AG09319 (cell line): ENCODE measurements at places on chromosomes 11 and 22.

GRCh38 chr11:69297787-69298266 lies 3.9 kb downstream of the MYEOV start:
- DNase-seq, result no peak

GRCh38 chr11:122224867-122225266 lies 108.9 kb upstream of the BLID start:
- DNase-seq, result no peak

DNA sequence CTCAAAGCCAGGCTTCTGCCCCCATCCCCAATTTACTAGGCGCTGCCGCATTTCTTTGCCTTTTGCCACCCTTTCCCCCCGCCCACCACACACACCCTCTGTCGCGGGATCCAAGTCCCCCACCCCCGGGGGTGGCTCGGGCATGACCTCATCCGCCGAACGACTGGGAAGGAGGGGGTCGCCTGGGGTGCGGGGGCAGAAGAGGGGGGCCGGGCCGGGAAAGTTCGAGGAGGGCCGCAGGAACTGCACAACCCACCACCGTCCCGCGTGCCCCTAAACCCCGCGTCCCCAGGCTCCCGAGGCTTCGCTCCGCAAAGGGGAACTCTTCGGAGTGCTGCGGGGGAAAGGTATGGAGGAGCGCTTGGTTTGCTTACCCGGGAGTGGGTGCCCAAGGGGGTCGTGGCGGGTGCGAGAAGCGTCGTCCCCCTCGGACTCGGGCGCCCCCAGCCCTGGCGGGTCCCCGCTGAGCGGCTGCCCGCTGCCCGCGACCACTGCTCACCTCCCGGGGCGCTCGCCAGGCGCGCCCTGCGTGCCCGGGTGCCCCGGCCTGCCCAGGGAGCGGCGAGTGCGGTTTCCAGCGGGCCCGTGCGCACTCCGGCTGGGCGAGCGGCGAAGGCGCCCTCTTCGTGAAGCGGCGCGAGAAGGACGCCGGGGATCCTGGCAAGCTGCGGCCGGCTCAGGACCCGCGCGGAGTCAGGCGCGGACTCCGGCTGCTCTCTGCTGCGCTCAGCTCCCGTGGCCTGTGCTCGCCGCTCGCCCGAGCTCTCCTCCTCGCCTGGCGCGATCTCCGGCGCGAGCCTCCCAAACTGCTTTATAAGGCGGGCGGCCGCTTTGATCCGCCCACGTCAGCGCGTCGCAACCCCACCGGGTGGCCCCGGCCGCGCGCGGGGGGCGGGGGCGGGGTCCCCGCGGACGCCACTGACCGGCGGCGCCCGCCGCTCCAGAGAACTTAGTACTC lies 4.0 kb upstream of the WNT11 start:
- peak; percentile 35 for DNase-seq

DNA sequence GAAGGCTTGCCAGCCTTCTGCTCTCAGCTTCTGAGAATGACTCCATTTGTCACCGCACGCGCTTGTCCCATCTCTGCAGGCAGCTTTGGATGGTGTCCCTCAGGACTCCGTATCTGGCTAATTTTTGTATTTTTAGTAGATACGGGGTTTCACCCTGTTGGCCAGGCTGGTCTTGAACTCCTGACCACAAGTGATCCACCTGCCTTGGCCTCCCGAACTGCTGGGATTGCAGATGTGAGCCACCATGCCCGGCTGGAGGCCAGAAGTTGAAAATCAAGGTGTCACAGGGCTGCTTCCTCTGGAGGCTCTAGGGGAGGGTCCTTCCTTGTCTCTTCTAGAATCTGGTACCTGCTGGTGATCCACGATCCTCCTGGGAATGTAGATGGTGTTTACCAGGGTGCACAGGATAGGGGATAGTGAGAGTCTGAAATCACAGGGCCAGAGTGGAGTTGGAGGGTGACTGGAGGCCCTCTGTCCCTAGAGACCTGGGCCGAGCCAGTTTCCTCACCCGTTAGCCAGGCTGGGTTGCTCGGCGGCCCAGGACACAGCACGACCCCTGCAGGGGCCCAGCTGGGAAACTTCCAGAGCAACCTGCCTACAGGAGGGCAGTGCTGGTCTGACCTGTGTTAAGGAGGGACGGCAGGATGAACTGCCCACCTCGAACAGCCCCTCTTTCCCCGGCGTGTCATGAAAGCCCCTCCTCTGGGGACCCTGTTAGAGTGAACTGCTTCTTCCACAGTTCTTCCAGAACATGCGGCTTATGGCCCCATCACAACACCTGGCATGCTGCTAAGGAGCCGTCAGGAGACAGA lies 48.9 kb upstream of the SHANK2 start:
- no peak for DNase-seq

- DNase-seq, result no peak
These were observed 115.0 kb downstream of the ATG16L2 start for GRCh38 chr11:72929256-72929655.

- no peak for DNase-seq
These were observed 185.5 kb downstream of the KIRREL3 start for GRCh38 chr11:126815111-126815510.

GRCh38 chr11:16896729-16897469 lies 117.3 kb downstream of the PLEKHA7 start:
- no peak for DNase-seq
